Activated CD4-positive, alpha-beta T cell treated with anti-CD3 and anti-CD28 coated beads, Interleukin-2, amount 10 ng/mL, durations not matched to agents 24 days and 14 days (primary cell): ENCODE measurements at places on chromosomes 6 and 20. TPM values are rescaled to one million over a fixed set of nuclear protein-coding genes. Genes with fewer than 3 reads are reported as not detected.
A peak's percentile ranks its signal among the peaks of the same experiment; 100 is the strongest.

DNA sequence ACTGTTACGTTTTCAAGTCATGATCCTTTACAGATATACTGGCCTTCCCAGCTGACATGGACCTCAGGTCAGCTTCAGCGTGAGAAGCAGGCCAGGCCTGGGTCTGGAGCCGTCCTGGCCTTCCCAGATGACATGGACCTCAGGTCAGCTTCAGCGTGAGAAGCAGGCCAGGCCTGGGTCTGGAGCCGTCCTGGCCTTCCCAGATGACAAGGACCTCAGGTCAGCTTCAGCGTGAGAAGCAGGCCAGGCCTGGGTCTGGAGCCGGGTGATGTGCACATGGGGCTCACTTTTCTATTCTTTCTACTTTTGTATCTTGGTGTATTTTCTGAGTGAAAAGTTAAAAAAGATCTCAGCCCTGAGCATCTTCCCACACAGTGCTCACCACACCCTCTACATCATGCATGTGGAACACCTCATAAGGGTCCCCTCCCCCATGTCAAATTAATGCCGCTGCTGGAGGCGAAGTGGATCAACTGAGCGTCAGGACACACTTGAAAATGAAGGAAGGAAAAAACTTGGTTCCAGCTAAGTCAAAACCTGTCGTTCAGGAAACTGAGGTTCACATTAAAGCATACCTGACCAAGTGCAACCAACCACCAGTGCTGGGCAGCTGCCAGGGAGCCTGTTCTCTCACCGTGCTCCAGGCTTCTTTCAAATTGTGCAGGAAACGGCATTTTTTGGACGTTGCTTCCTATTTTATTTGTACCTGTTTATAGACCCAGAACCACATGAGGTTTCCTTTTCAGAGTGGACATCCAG, 32.2 kb downstream of the KIF25 start:
- no peak for DNase-seq

DNA sequence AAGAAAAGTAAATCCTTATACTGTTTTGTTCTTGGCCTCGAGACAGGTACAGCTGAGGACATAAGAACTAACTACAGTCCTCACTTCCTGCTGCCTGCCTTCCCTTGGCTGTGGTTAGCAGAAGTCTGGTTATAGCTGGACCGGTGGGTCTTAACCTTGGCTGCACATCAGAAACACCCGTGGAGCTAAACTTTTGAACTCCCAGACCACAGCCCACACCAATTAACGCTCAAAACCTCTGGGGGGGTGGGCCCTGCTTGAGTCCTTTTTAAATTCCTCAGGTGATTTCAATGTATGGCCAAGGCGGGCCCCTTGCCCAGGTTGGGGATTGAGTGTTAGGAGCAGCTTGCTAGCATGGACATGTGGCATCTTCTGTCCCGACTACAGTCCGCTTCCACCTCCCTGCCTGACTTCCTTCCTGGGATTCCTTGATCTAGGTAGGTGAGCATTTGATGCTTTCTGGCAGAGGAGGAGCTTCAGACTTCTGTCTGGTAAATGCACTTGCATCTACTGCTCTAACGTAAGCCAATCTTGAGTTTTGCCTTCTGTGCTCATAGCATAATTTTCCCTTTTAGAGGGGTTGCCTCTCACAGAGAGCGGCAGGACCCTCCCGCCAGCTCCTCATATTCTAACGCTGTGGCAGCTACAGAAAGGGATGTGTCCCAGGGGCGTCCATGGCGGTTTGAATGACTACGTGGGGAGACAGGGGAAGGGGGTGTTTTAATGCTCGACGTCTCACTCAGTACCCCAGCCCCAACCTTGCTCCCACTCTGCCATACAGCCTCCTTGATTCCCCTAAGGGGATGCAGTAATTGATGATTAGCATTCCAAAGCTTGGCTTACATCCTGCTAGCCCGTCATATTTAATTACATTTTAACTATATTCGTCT, 390.1 kb downstream of the ZFAND3 start:
- DNase-seq, result no peak

- no peak for DNase-seq
Measured at GRCh38 chr6:125981571-125982185, 4.7 kb upstream of the TRMT11 start.

GRCh38 chr6:81999270-81999669, 246.8 kb upstream of the TENT5A start:
- DNase-seq, result no peak

GRCh38 chr6:1589208-1589607, 20.5 kb upstream of the FOXC1 start:
- no peak for DNase-seq

Gene DDX43
- total RNA-seq, result 0.26 and 0.69 TPM in 2 replicates

Gene MOG
- total RNA-seq, result not detected in 2 replicates

Gene TRDN
- not detected in 2 replicates for total RNA-seq

DNA sequence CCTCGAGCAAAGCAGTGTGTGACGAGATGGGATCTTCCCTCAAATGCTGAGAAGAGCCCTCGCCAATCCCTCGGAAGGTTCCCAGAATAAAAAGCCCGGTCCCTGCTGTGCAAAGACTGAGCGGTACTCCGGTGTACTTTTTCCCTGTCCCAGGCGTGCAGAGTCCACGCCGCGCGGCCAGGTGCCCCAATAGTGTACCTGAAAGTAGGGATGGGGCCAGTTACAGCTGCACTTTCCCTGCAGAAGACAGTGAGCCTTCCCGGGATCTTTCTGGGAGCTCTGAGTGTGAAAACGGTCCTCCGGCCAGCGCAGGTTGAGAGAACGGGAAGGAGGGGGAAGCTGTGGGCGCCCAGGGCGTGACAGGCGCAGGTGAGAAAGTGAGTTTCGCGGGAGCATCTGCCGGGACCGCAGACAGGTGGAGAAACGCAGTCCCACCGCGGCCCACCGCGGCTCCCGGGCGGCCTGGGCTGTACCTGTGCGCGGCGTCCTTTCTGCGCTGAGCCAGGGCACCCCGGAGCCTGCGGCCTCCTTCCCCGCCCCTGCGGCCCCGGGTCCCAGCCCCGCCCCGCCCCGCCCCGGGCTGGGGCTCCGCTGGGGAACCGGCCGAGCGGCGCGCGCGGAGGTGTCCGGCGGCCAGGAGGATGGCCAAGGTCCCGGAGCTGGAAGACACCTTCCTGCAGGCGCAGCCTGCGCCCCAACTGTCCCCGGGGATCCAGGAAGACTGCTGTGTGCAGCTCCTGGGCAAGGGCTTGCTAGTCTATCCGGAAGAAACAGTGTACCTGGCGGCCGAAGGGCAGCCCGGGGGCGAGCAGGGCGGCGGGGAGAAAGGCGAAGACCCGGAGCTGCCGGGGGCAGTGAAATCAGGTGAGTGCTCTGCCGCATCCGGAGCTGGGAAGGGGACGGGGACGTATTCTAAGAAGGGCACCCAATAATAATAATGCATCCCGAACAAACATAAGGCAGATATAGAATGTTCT, at the start of gene RFX6:
Gene RFX6, plus strand, starts transcription at position 608 of the 977 bp plus-strand sequence. Its CDS starts 34 bp downstream, at position 642.
- DNase-seq, result no peak

GRCh38 chr6:3938715-3939367, 89.7 kb downstream of the FAM50B start:
- DNase-seq, result no peak

DNA sequence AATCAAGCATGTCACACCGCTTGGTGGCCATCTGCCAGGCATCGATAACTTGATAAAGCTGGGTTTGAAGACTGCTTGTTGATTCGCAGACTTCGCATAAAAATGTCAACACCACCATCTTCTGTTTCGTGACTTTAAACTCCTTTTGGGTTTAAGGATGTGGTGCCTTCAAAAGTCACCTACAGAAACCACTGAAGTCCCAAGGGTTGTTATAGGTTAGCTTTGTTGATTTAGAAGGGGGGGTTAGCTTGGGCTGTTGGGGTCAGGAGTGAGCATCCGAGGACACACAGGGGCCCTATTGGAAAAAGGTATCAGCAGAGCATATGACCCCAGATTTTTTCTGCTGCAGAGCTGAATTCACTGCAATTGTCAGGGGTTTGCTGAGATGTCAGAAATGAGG, 76.7 kb upstream of the SSTR4 start:
- no peak for DNase-seq

DNA sequence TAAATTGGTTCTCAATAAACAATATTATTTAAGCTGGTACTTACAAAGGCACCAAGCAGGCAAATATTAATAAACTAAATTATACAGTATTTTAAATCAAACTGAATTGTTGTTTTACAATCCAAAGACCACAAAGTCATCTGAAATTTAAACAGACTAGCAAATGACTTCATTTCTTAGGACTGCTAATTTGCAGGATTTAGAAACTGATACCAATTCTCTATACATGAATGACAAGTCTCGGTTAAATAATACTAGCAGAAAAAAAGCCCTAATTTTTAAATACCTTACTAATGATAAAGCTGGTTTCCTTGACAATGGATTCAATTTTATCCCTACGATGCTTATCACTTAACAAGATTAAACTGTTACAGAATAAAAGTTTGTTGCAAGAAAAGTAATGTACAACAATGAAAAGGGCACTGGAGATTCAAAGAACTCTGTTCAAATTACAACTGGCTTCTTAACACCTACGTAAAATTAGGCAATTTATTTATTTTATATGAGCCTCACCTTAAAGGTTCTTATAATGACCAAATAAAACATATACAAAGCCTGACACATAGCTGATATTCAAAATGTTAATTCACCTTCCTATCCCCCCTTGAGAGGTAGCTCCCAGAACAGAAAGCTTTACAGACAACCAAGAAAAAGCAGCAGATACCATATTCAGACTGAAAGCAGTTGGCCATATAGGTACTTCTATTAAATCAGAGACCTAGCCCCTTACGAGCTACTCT, 33.1 kb downstream of the HBS1L start:
- DNase-seq, result no peak

GRCh38 chr6:42350911-42351310, 100.8 kb downstream of the TRERF1 start:
- no peak for DNase-seq

Gene ZC2HC1B
- not detected in 2 replicates for total RNA-seq

Gene SRMS
- not detected in 2 replicates for total RNA-seq

DNA sequence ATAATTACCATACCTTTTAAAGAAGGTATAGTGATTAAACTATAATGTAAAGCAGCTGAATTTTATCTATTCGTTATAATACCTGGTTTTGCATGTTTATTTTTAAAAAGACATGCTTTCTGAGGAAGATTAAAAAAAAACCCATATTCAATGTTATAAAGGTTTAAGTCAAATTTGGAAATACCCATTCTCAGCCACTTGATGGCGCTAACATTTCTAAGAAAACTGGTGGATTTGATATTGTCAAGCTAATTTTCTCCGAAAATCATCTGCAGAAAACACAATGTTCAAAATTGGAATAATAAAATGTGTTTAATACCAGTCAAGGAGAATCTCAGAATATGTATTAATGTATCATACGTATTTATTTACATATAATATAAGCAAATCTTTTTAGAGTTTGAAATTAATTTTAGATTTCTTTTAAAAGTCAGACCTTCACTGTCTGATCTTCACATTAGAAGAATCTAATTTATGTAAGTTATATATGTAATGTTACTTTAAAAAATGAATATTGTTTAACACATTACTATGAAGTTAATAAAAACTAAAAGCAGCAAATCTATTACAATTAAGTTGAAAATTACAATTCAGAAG, 35.0 kb downstream of the SHPRH start:
- peak; percentile 66 for DNase-seq
